Right hindlimb (tissue), 1 donor: ENCODE measurements at places on chromosomes 3 and 15.

- DNase-seq: no peak
These were observed 106.7 kb upstream of the TNIK start for GRCh38 chr3:171566803-171567422.

DNA sequence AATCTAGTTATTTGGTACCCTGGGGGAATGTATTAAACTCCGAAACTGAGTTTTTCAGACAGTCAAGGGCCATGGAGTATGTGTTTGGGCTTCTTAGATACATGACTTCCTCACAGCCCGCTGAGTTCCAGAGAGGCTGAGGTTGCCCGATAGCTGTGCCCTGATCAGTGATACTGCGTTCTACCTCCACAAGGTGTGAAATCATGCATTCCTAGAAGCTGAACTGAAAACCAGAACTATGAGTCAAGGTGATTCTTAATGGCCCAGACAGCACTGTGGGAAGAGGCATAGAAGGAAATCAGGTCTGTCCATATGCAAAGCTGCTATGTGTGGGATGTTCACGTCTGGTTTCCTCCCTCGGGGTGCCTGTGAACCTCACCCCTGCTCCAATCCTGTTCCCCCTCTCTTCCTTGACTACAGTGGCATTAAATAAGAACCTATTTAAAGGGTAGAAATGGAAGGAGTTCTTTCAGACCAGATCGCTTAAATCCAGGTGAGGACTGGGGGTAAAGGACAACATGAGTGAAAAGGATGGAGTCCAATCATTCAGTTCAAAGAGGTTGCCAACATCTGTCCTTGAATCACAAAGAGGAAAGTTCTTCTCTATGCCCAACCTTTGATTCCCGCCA is 74.3 kb downstream of the MYO1E start:
- DNase-seq: no peak

DNA sequence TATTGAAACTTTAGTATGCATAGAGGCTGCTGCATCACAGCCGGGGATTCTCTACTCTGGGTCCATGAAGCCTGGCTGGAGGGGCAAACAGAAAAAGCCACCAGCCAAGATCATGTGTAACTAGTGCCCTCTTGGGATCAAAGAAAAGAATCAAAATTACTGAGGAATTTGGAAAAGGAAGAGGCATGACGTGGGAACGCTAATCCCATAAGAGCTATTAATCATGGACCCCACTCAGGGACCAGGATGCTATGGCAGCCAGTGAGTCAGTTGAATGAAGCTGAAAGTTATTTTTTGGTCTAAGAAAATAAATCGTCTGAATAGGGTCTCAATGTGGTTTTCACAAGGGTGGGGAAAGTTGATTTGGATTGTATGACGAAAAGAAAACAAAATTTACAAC is 1165.1 kb downstream of the ROBO2 start:
- no peak for DNase-seq

DNA sequence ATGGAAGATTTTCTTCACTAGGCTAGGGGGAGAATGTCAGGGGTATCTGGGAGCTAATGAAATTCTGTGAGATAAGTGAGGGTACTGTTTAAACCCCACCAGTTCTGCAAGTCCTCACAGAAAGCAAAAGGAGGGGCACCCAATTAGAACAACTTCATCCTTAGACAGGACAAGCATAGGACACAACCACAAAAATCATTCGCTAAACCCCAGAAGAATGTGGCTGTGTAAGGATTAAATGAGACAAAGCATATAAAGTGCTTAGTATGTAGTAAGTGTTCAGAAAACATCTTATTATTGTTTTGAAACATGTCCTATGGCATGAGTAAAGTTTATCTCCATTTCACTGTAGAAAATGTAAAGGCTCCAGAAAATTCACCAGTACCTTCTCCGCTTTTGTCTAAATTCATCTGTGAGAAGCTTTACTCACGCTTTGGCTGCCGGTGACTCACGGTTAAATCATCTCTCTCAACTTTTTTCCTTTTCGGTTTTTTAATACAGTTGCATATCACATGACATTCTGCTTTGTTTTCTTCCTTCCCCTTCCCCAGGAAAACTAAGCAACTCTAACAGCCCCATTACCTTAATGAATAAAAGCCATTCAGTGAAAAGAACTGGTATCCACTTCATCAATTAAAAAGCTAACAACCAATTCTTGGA is 1.7 kb downstream of the CLRN1 start:
- DNase-seq: no peak

DNA sequence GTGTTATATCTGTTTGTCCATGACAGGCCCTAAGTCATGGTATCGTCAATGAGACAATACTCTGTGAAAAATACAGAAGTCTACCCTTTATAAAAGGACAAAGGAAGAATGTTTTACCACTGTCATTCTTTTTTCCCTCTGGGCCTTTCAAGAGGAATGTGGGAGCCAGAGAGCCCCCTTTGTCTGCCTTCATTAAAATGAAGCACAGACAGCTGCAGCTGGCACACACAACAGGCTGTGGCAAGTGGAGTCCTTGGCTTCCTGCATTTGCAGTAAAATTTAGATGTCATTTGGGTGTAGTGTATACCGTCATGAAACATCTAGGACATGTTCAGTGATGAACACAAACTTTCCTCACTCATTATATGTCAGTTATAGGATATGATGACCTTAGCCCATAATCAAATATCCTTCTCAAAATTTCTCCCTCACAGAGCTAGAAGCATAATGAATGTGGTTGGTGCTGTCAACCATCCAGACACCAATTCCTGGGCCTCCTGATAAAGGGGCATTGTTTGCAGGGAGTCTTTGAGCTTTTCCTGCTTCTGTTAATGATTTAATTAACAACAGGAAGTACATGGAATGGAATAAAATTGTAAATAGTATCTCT is 76.4 kb downstream of the DHX36 start:
- no peak for DNase-seq

- DNase-seq: no peak
These were observed 302.9 kb upstream of the RASGRP1 start for GRCh38 chr15:38867556-38867955.

DNA sequence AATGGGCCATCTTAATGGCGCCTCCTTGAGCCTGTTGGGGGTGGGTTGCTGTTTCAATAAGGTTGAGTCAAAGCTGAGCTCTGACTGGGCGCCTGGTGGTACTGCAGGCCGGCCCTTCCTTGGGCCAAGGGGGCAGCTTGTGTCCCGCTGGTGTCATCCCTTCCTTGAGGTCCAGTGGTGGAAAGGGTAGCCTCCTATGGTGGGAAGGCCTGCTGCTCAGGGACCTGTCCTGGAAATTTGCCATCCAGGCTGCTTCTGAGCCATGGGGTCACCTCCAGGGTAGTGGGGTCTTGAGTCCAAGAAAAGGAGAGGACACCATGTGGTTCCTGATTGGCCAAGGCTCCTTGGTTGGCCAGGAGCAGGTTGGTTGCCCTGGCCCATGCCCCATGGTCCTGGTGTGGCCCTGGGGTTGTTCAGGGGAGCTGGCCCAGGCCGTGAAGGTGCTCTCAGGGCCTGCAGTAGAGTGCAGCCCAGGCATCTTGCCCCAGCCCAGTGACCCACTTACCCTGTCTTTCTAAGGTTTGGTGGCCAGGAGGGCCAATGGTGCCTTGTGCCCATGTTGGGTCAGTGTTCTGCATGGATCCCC is 188.7 kb downstream of the UBE3A start:
- no peak for DNase-seq

DNA sequence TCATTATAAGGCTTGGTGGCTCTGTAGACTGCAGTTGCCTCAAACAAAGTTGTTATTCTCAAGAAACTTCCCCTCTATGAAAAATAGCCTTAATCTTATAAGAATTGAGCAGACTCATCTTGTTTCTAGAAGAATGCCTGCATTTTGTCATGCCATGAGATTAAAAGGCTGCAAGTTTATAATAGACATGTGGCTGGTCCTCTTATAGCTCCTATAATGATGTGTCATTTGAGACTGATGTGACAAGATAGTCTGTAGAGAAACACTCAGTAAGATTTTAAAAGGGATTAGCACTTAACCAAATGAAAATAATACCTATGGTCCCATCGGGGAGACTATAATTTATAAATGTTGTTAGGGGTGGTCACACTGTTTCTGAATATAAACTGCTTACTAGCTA is 312.5 kb downstream of the OXSM start:
- no peak for DNase-seq

DNA sequence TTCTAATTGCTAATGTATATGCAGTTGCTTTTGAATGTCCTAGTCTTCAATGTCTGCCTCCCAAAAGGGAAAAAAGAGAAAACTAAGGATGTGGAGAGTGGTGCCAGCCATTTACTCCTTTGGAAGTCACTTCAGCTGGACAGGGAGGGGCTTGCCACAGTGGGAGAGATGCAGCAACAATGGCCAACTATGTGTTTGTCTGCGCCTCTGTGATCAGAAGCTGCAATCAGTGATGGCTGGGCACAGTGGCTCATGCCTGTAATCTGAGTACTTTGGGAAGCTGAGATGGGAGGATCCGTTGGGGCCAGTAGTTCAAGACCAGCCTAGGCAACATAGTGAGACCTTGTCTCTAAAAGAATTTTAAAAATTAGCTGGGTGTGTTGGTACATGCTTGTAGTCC is 16.7 kb upstream of the CLRN1 start:
- no peak for DNase-seq

DNA sequence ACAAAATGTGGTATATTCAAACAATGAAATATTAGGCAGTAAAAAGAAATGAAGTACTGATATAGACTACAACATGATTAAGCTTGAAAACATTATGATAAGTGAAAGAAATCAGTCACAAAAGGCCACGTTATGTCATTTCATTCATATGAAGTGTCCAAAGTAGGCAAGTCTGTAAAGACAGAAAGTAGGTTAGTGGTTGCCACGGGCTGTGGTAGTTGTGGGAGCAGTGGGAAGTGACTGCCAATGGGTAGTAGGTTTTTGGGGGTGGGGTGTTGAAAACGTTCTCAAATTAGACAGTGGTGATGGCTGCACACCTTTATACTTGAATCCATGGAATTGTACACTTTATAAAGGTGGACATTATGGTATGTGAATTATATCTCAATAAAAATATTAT is 12.1 kb downstream of the GALNT15 start:
- DNase-seq: no peak

DNA sequence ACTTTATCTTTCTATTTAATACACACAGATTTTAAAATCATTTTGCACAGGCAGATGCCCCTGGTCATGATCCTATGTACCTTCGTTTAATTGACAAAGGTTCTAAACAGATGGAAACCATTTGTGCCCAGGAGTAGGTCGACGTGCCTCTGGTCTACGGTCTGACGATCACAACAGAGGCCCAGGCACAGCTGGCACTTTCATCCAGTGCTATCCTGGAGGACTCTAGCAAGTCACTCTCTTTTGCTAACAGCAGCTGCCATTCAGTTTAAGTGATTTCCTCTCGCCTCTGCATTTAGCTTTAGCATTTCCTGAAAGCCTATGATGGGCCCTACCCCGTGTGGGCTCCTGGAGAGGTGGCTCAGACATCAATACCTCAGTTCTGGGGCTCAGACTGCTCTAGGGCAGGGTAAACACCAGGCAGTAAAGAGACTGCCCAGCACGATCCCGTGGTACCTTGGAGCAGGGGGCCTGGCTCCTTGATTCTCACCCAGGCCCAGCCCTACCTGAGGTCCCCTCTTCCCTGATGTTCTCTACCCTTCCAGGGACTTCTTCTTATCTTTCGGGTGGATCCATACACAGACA is 83.2 kb upstream of the SNRPA1 start:
- no peak for DNase-seq

DNA sequence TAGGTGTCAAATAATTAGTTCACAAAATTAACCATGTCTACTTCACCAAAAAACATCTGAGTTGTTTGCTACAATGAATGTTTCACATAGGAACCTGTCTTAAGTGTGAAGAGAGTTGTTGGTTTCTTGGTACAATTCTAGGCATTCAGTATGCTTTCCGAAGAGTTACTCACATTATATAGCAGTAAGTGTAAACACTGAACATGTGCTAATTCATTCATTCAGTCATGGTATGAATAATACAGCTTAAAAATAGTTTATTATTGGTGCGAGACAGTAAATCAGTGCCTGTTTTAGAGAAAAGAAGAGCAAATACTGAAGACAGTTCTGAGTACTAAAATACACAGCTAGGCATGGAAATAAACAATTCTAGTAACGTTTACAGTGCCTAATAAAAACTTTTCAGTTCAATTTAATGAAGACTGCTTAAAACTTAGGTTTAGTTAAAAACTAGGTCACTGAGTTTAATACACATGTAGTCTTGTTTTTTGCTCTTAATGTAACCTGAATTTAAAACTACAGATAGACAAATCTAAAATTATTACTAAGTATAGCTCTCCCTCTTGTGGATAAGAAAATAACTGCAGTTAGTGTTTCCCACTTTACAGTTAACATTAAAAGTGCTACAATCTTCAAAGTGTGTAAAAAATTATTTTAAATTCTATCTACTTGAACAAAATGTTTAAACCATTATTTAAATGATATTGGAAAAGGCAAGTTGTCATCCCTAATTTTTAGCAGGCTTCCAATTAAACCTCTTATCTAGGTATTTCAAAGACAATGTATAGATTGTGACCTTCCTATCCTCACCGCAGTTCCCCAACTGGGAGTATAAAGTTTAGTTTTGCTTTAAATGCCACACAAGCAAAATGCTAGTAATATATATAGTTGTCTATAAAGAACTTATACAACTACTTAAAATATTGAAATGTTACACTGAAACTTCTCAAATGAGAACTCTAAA is 20.1 kb upstream of the ZCWPW2 start:
- DNase-seq: no peak

DNA sequence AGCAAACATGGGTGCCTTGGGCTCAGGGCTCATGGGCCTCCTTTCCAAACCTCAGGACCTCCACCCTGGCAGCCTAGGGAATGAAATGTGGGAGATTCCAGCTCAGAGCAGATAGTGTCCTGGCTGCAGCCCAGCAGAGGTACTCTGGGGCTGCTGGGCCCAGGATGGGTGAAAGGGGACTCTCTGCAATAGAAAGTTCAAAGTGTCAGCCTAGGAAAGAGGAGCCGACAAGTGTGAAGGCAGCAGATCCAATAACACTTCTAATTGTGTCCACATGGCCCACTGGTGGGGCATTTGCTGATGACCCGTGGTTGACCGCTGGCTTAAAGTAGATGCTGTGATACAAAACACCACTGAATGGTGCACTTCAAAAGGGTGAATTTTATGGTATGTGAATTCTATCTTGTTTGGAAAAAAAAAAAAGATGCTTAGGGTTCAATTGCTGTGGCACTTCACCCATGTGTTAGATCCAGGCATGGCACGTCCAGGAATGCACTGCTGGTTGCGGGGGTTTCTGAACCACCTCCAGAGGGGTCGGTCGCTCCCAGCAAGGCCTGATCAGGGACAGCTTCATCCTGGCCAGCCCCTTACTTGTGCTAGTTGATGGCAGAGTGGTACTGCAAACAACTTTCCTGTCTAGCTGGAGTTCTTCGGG is 20.9 kb downstream of the AMOTL2 start:
- no peak for DNase-seq

GRCh38 chr3:128945041-128945877 is 48.6 kb downstream of the CFAP92 start:
- no peak for DNase-seq

DNA sequence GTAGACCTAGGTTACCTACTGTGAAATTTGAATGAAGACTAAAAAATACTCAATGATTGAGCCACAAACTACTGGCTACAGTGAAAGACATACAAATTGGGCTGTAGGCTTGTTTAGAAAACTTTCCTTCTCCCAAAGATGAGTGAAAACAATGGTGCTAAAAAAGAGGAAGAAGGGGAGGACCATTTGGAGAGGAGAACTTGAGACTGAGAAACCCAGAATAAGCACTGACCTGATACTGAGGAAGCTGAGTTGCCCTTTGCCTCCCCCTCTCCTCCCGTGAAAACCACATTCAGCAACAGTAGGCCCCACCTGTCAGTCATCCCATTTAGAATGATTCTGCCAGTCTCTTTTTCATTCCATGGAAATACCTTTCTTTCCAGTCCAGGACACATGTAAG is 484.0 kb upstream of the TGFBR2 start:
- no peak for DNase-seq
